ENCODE measurements at places on chromosomes 11 and 22.
A peak's percentile ranks its signal among the peaks of the same experiment; 100 is the strongest.

DNA sequence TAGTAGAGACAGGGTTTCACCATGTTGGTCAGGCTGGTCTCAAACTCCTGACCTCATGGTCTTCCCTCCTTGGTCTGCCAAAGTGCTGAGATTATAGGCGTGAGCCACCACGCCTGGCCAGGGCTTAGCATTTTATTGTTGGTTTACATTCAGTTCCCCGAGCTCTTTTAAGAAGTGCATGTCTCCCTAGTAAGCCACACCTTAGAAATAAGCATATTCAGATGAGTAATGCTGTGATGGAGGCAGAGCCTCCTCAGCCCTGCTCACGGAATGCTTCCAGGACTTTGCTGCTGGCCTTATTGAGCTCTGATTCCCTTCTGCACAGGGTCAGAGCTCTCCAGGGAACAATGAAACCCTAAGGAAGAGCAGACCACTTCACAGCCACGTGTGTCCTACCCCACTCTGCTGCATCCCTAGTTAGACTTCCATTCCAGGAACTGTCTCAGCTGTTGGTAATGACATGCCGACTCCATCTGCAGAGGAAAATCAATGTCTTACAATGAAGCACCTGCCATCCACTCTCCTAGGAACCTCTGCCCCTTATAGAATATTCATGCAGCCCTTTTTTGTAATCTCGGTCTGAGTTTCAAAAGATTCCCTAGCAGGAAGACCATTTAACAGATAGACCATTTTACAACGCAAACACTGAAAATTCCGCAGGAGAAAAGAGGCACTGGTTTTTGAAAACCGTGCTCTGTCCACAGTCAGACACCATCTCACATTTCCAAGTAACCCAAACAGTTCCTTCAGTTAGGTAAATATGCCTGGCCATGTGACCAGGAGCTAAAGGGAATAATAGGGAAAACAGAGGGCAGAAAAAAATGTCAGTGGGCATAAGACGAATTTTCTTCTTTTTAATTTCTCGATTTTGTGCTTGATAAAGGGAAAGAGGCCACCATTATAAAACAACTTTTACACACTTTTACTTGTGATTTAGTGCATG, 1.7 kb upstream of the JAM3 start:
- DNase-seq = no peak

DNA sequence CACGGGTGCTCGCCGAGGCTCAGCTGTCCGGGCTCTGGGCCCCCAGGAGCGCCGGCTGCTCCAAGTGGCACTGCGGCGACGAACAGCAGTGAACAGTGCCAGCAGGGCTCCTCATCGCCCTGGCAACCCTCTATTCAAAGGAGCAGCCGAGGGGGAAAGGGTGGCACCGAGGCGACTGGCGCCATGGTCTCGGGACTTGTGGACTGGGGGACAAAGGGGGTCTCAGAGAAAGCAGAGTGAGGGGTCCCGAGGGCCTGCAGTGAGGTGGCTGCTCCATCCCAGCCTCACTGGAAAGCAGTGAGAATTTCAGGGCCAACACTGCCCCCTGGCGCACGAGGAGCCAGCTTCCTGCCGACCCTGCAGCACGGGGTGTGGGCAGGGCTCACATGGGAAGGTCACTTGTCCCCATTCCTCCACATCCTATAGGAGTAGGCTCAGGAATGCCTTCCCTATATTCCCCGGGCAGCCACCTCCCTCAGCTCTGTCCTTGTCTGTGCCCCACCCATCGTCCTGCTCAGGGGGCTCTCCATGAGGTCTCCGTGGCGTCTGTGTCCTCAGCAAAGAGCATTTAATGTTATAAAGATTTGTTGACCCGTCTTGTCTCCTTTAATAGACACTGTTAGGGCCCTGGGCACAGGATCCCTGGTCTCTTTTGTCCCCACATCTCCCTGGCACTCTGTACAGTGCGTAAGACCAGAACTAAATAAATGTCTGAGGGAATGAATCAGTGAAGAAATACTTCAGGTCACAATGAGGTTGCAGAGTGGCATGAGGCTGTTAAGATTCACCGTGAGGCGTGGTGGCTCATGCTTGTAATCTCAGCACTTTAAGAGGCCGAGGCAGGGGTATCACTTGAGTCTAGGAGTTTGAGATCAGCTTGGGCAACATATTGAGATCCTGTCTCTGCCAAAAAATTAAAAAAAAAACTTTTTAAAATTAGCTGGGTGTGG, 26.4 kb downstream of the LRFN4 start:
- peak; percentile 80 for DNase-seq

GRCh38 chr11:61851113-61851899, 23.2 kb downstream of the FADS2 start:
- DNase-seq = no peak

DNA sequence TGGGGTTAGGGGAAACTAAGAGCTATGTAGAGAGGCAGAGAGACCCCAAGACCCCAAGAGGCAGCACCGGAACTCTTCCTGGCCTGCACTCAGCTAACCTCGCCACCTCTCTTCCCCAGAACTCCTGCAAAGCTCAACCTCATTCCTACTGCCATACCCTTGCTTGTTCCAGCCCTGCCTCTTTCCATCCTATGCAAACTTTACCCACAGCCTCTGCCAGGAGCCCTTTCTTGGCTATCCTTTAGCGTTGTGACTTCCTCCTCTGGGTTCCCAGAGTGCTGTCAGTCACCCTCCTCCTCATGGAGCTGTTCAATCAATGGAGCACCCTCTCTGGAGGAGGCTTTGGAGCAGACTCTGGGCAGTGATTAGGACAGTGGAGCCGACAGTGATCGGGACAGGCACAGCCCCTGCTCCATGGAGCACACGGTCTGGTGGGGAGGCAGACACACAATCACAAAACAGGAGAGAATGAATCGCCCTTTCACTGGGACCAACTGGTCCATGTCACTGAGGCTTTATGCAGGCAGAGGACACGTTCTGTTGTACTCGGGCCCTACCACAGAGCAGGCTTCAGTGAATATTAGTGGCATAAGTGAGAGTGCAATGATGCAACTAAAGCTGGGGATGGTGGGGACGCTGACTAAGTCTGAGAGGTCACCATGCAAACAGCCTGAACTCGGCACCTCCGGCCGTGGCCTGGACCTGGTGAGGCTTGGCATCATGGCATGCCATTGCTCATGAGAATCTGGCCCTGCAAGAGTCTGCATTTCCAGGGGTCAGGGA, 24.6 kb upstream of the P2RY2 start:
- no peak for DNase-seq

DNA sequence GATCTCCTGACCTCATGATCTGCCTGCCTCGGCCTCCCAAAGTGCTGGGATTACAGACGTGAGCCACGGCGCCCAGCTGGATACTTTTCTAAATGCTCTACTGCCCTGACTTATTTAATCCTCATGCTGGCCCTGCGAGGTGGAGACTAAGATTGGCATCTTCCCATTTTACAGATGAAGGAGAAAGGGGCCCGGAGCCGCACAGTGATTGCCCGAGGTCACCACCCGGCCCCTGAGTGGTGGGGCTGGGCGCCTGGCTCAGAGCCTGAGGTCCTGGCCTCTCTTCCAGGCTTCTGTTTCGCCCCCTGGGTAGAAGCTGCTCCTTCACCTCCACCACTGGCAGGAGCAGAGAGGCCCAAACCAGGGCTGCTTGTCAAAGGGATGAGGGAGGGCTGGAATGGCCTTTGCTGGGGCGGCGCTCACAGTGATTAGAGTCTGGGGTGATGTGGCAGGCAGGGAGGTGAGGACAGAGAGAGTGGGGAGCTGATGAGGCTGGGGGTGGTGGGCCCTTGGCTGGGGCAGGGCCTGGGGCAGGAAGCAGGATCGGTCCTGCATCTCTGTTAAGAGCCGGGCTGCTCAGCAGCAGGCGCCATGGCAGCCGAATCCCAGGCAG, 15.4 kb upstream of the MPPED1 start:
- DNase-seq = no peak

DNA sequence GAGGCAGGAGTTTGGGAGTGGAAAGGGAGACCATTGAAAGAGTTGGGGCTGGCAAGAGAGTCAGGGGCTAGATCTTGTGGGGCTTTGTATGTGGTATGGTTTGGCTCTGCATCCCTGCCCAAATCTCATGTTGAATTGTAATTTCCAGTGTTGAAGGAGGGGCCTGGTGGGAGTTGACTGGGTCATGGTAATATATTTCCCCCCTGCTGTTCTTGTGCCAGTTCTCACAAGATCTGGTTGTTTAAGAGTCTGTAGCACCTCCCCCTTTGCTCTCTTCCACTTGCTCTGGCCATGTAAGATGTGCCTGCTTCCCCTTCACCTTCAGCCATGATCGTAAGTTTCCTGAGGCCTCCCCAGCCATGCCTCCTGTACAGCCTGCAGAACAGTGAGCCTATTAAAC, 10.1 kb upstream of the RAB3IL1 start:
- DNase-seq = no peak

GRCh38 chr11:32052215-32052614, 38.7 kb upstream of the RCN1 start:
- DNase-seq = peak; percentile 73

GRCh38 chr22:30333707-30334087, 7.0 kb upstream of the TBC1D10A start:
- no peak for DNase-seq

DNA sequence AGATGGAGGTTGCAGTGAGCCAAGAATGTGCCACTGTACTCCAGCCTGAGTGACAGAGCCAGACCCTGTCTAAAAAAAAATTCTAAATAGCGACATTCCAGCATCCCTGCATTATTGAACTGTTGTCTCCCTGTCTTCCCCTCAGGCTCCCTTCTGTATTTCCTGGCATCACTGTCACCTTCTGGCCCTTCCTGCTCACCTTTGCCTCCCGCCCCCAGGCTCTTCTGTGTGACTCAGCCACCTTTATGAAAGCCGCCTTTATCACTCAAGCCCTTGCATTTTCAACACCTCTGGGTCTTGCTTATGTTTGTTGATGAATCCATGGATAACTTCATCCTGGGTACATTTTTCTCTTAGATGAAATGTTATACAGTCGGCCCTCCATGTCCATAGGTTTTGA, 21.1 kb downstream of the UBASH3B start:
- no peak for DNase-seq

- no peak for DNase-seq
These were observed 11.5 kb downstream of the PMM1 start for GRCh38 chr22:41578114-41578513.

- DNase-seq = no peak
These were observed 12.0 kb downstream of the TSPAN18 start for GRCh38 chr11:44738791-44739190.

Measured in HEK293T (cell line).